Uterus (tissue), 4 donors: ENCODE measurements at places on chromosomes 1 and 21. TPM values are rescaled to one million over a fixed set of nuclear protein-coding genes. Genes with fewer than 3 reads are reported as not detected.
A peak's percentile ranks its signal among the peaks of the same experiment; 100 is the strongest.

GRCh38 chr1:92961131-92961895 lies at the start of gene DIPK1A:
DIPK1A (minus strand) TSS chr1:92961462; CDS start chr1:92961429, 33 bp downstream.
- peak within 1 kb of the TSS; percentile 50 for H3K4me3 ChIP-seq
- no peaks in the 10 kb centered on the region for H3K4me1 ChIP-seq
- H3K27ac ChIP-seq = peak within 1 kb of the TSS; percentile 96

GRCh38 chr1:6874298-6874697 lies 89.0 kb downstream of the CAMTA1 start:
- no peak overlapping the region for H3K4me3 ChIP-seq
- no peak overlapping the region for H3K27ac ChIP-seq
- no peaks in the 10 kb centered on the region for H3K36me3 ChIP-seq
- H3K27me3 ChIP-seq = no peaks in the 10 kb centered on the region
- no peak for DNase-seq
- no peaks in the 10 kb centered on the region for H3K4me1 ChIP-seq

- DNase-seq = no peak
- no peak overlapping the region for H3K4me3 ChIP-seq
- no peaks in the 10 kb centered on the region for H3K36me3 ChIP-seq
- H3K4me1 ChIP-seq = no peaks in the 10 kb centered on the region
- H3K27ac ChIP-seq = no peak overlapping the region
Measured at GRCh38 chr1:88433556-88433955, 250.5 kb upstream of the PKN2 start.

GRCh38 chr1:66532798-66533783 lies 862 bp upstream of the SGIP1 start:
- H3K27ac ChIP-seq = peak overlapping the region; percentile 81
- peak overlapping the region; percentile 36 for H3K4me3 ChIP-seq
- H3K27me3 ChIP-seq = no peaks in the 10 kb centered on the region

- H3K36me3 ChIP-seq = no peaks in the 10 kb centered on the region
- no peaks in the 10 kb centered on the region for H3K4me1 ChIP-seq
- DNase-seq = no peak
- no peak overlapping the region for H3K4me3 ChIP-seq
- no peaks in the 10 kb centered on the region for H3K27me3 ChIP-seq
Measured at GRCh38 chr1:172146141-172146850, 274.2 kb upstream of the C1orf105 start.

DNA sequence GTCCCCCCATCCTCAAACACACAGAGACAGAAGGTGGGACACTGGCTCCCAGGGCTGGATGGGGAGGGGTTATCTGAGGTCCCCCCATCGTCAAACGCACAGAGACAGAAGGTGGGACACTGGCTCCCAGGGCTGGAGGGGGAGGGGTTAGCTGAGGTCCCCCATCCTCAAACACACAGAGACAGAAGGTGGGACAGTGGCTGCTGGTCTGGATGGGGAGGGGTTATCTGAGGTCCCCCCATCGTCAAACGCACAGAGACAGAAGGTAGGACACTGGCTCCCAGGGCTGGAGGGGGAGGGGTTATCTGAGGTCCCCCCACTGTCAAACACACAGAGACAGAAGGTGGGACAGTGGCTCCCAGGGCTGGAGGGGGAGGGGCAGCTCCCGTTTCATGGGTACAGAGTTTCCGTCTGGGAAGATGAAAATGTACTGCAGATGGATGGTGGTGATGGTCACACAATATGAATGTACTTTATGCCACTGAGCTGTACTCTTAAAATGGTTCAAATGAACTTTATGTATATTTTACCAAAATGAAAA lies 69.2 kb downstream of the SCCPDH start:
- no peaks in the 10 kb centered on the region for H3K4me1 ChIP-seq
- H3K36me3 ChIP-seq = no peaks in the 10 kb centered on the region

DNA sequence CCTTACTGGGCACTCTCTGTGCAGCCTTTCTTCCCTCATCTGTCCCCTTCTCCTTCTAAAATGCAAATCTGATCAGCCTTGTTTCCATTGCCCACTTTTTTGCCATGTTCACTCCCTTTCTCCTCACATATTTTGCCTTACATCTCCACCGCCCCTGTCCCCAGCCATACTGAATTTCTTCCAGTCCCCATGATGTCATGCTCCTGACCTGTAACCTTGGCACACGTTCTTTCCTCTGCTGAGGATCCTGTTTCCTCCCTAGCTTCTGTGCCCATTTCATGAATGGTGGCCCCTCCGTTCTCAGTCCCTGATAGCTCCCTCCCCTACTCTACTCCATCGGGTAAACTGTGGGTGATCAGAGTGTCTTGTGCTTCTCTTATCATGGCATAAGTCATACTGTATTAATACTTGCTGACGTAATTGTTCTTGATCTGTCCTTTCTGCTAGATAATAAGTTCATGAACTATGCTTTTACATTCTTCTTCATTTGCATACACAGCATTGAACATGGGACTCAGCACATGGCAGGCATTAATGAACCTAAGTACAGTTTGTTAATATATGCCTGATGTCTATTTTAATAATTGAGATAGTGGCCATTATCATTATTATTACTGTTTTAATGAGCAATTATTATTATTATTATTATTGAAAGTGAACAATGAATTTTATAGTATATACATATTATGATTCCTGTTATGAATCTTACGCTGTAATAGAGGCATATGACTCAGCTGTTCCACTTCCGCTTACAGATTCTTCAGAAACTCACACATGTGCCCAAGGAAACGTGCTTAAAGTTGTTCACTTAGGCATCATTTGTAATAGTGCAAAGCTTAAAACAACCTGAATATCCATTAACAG lies 28.5 kb downstream of the MAP3K21 start:
- no peaks in the 10 kb centered on the region for H3K4me1 ChIP-seq
- no peaks in the 10 kb centered on the region for H3K36me3 ChIP-seq
- H3K4me3 ChIP-seq = no peak overlapping the region
- no peaks in the 10 kb centered on the region for H3K27me3 ChIP-seq
- no peak for DNase-seq

GRCh38 chr1:16903458-16903796 lies 7.6 kb downstream of the RNU1-2 start:
- H3K27me3 ChIP-seq = no peaks in the 10 kb centered on the region
- peaks cover 3% of the 10 kb centered on the region for H3K4me1 ChIP-seq
- H3K27ac ChIP-seq = peak overlapping the region; percentile 99
- H3K36me3 ChIP-seq = no peaks in the 10 kb centered on the region

Gene TTC24
- total RNA-seq = not detected

Gene ARTN
- total RNA-seq = 2.7 TPM

- no peaks in the 10 kb centered on the region for H3K36me3 ChIP-seq
- no peak overlapping the region for H3K4me3 ChIP-seq
- no peak for DNase-seq
- H3K27ac ChIP-seq = no peak overlapping the region
- no peaks in the 10 kb centered on the region for H3K27me3 ChIP-seq
Measured at GRCh38 chr1:19220080-19220846, 10.2 kb upstream of the UBR4 start.

Gene SLAMF9
- total RNA-seq = not detected

Gene IFI44L
- total RNA-seq = 27.2 TPM

- no peak overlapping the region for H3K4me3 ChIP-seq
- H3K4me1 ChIP-seq = no peaks in the 10 kb centered on the region
- no peak for DNase-seq
- no peaks in the 10 kb centered on the region for H3K27me3 ChIP-seq
- H3K36me3 ChIP-seq = no peaks in the 10 kb centered on the region
Measured at GRCh38 chr1:25098717-25099116, 133.6 kb downstream of the SYF2 start.

- peak overlapping the region; percentile 1 for H3K27ac ChIP-seq
- H3K4me1 ChIP-seq = no peaks in the 10 kb centered on the region
- no peaks in the 10 kb centered on the region for H3K36me3 ChIP-seq
- DNase-seq = no peak
- no peaks in the 10 kb centered on the region for H3K27me3 ChIP-seq
- H3K4me3 ChIP-seq = no peak overlapping the region
Measured at GRCh38 chr1:18965206-18966173, 9.0 kb upstream of the IFFO2 start.

DNA sequence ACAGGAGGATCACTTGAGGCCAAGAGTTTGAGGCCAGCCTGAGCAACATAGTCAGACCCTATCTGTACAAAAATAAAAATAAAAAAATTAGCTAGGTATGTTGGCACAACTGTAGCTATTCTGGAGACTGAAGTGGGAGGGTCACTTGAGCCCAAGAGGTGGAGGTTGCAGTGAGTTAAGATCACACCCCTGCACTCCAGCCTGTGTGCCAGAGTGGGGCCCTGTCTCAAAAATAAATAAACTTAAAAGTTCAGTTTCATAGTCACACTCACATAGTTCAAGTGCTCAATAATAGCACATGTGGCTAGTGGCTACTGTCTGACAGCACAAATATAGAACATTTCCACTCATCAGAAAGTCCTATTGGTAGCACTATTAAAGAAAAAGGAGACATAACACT lies 5.2 kb upstream of the EVI5 start:
- no peak overlapping the region for H3K4me3 ChIP-seq
- no peaks in the 10 kb centered on the region for H3K27me3 ChIP-seq
- H3K27ac ChIP-seq = no peak overlapping the region

DNA sequence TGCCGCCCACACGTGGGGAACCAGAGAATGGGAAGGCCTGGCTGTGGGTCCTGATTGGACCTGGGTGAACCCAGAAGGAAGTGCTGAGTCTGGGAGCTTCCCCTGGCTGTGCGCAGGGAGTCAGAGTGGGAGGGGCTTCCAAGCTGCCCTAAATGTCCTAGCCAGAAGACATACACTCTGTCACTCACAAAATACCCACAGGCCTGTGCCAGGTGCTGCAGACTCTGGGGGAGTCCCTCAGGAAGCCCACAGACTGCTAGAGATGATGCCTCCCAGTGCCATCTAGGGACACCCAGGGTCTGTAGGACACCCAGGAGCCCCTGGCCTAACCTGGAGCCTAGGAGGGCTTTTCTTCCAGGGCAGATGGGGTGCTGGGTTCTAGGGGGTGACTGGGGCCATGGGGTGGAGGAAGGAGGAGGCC lies 33.7 kb upstream of the LRP8 start:
- no peak for DNase-seq
- no peak overlapping the region for H3K4me3 ChIP-seq
- no peak overlapping the region for H3K27ac ChIP-seq
- H3K36me3 ChIP-seq = no peaks in the 10 kb centered on the region
- no peaks in the 10 kb centered on the region for H3K27me3 ChIP-seq

GRCh38 chr1:227841096-227841495 lies 25.6 kb downstream of the PRSS38 start:
- H3K27ac ChIP-seq = no peak overlapping the region
- H3K27me3 ChIP-seq = no peaks in the 10 kb centered on the region
- DNase-seq = no peak
- no peaks in the 10 kb centered on the region for H3K36me3 ChIP-seq
- no peak overlapping the region for H3K4me3 ChIP-seq
- no peaks in the 10 kb centered on the region for H3K4me1 ChIP-seq

DNA sequence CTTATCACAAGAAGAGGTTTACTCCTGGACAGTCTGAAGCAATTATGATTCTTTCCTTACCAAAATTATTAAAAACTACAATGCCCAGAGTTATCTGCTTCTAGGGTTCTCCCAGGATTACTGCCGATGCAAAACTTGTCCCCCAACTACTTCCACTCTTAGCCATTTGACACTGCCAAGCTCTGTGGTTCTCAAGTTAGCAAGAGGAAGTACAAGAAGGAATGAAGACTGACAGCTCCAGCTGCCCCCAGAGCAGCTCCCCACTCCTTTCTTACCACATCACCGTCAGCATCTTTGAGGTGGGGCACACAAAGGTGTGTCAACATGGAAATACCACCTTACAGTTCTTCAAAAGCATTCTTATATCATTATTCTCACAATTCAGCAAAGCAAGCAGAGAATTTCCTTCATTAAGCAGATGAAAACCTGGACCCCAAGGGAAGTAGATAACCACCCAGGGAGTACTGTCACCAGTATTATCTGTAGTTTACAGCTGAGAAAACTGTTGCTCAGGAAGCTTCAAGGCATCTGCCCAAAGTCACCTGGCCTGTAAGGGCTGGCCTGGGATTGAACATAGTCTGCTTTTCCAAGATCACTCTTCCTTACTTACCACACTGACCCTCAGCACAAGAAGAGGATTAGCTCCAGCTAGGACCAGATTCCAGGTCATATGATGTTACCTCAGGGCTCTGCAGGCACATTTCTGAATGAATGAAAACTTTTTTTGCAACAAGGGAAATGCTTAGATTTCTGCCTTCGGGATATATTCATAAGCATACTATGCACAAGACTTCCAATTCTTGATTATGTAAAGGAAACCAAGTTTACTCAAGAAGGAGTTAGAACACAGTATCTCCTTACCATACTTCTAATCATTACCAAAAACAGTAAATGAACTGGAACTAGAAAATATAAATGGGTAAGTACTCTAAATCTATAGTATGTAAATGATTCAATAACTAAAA lies 9.3 kb downstream of the PSMG1 start:
- no peak overlapping the region for H3K4me3 ChIP-seq
- H3K36me3 ChIP-seq = no peaks in the 10 kb centered on the region
- DNase-seq = no peak
- no peak overlapping the region for H3K27ac ChIP-seq

DNA sequence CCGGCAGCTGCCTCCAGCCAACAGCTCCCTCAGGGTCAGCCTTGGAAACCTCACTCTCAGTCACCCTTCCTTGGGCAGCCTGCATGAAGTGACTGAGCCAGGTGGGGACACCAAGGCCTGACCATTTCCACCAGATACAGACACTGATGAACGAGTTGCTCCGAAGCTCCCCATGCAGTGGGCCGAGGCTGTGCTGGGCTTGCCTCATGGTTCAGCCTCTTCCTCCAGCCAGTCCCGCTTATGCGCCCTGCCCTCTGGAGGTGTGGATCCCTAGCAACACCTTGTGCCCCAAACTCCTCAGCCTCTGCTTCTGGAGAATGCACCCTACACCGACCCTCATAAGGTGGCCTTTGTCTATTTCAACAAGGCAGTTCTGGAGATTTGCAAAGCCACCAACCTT lies 236.0 kb downstream of the RRAGC start:
- no peaks in the 10 kb centered on the region for H3K4me1 ChIP-seq
- DNase-seq = no peak
- H3K27ac ChIP-seq = no peak overlapping the region
- H3K27me3 ChIP-seq = no peaks in the 10 kb centered on the region
- no peak overlapping the region for H3K4me3 ChIP-seq
- no peaks in the 10 kb centered on the region for H3K36me3 ChIP-seq

DNA sequence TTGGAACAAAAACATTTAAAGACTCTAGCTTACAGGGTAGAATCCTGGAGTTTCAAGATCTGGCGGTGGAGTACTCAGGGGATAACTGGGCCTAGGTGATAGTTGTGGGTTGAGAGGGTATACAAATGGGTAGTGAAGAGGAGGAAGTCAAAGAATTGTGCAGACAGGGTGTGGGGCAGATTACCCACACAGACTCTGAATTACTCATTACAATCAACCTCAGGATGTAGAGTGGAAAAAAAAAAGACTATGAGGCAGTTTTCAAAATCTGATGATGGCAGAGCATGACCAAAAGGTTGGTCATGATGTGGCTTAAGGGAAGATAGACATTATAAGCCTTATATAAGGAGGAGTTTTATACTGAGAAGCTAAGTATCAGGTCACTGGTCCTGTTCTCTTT lies 44.1 kb upstream of the GLIS1 start:
- H3K4me1 ChIP-seq = no peaks in the 10 kb centered on the region
- no peaks in the 10 kb centered on the region for H3K27me3 ChIP-seq
- no peak overlapping the region for H3K27ac ChIP-seq
- H3K36me3 ChIP-seq = no peaks in the 10 kb centered on the region
- H3K4me3 ChIP-seq = no peak overlapping the region
